GM23248 (cell line): ENCODE measurements at places on chromosomes 7 and 10. TPM values are rescaled to one million over a fixed set of nuclear protein-coding genes. Genes with fewer than 3 reads are reported as not detected.
A peak's percentile ranks its signal among the peaks of the same experiment; 100 is the strongest.

The MBL2 gene
- not detected in 2 replicates for polyA plus RNA-seq

DNA sequence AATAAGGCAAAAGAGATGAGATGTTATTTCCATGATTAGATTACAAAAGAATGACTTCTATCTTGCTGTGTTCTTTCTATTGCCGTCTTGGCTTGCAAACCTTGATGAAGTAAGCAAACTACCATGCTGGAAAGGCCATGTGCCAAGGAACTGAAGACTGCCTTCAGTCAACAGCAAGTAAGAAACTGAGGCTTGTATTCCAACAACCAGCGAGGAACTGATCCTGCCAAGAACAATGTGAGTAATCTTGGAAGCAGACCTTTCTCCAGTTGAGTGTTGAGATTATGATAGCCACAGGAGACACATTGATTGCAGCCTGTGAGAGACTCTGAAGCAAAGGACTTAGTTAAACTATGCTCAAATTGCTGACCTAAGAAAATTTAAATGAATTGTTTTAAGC lies 164.6 kb upstream of the GRM3 start:
- no peak for DNase-seq

DNA sequence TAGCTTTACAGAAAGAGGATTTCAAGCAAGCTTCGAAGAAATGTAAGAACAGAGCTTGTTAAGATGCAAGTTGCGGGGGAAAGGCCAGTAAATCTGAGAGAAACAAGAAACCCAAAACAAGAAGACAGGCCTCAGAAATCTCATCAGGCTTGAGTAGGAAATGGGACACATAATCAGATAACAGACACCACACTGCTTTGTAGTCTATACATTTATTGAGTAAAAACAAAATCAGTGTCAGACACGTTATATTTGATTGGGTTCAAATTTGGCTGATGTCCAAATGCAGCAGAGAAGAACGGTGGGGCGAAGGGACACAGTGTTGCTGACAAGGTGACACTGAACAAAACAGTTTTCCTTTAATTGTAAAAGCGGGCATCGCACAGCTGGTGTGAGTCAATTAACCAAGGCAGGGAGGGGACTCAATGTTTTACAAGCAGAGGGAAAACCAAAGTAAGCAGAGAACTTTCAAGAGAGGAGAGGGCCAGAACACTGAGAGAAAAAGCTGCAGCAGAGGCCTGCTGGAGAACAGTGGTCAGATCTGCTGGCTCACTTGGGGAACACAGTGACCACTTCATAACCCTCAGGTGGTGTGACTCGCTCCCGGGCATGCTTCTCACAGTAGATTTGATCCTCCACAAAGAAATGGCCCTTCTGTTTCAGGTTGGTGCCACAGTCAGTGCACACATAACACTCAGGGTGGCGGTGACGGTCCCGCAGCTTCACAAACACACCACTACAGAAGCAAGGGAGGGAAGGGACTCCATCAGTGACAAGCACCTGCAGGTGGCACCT lies 43.5 kb downstream of the ACSM6 start:
- DNase-seq = peak; percentile 26

DNA sequence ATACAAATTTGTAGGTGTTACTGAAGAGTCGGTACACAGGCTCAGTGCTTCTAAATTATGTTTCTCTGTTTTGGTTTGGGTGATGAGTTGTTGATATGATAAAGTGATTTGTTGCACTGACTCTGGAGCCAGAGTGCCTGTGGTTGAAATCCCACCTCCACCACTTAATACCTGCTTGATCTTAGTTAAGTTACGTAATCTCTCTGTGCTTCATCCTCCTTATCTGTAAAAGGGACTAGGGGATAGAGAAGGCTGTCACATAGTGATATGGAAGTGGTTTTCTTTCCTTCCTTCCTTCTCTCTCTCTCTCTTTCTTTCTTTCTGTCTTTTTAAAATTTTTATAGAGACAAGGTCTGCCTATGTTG lies 664 bp upstream of the HPS6 start:
- no peak for DNase-seq
